ENCODE measurements at places on chromosomes 7 and 10.

DNA sequence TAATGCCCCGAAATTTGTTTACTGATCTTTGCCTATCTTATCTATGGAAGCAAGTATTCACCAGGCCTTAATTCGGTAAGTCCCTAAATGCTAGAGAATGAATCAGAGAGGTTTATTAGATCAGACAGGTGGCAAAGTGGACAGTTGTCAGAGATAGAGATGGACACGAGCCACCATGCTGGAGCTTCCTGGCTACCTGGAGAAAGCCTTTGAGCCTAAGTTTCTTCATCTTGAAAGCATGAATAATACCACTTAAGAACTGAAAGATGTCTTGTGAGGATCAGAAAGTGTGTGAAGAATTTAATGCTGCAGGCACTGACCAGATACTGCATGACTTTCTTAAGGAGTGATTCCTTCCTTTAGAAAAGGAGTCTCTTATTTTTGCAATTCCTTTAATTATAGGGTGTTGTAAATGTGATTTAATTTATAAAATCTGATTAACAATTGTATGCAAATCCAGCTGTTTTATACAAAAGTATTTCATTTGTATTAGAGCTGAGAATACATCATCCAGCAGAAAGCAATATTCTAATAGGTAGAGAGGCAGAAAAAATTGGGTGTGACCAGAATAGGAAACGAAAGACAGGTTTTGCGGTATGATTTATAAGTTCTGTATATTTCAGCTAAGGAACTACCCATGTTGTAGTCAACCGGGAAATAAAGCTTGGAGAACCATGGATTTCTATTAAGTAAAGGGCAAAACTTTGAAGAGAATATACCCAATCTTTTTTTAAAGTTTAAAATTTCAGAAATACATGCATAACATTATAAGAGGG is 82.7 kb downstream of the SMURF1 start:
- no peak for DNase-seq

GRCh38 chr10:10818082-10818481 is 199.6 kb upstream of the CELF2 start:
- DNase-seq, result peak; percentile 48

- no peak for DNase-seq
Measured at GRCh38 chr10:126212738-126213137, 175.5 kb downstream of the ADAM12 start.

GRCh38 chr7:2571409-2571808 is 12.6 kb downstream of the IQCE start:
- no peak for DNase-seq

DNA sequence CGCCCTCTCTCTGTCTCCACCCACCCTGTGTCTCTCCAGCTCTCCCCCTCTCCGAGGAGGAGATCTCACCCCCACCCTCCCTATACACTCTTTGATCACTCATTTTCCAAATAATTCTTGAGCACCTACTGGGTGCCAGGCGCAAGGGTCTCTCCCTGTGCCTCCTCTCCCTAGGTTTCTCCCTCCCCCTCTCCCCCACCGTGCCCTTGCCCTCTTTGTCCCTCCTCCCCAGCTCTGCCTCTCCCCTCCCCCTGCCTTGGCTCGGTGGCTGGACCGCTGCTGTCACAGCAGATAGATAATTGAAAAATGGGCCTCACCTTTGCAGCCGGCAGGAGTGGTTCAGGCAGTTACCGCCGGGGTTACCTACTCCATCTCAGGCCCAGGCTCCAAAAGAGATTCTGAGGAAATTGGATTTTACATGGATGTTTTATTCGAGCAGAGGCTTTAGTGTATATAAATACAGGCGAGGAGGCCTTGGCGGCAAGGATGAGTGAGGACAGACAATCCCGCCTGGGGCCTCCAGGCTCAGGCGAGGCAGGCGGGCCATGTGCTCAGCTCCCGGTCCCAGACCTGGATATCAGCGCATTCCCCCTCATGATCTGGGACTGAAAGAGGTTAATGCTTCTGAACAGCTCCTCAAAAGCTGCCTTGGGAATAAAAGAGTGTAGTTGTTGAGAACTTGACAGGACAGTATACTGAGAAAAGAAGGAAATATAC is 60.8 kb upstream of the BTRC start:
- DNase-seq, result no peak

GRCh38 chr7:50733552-50733951 is 49.1 kb downstream of the GRB10 start:
- DNase-seq, result no peak

DNA sequence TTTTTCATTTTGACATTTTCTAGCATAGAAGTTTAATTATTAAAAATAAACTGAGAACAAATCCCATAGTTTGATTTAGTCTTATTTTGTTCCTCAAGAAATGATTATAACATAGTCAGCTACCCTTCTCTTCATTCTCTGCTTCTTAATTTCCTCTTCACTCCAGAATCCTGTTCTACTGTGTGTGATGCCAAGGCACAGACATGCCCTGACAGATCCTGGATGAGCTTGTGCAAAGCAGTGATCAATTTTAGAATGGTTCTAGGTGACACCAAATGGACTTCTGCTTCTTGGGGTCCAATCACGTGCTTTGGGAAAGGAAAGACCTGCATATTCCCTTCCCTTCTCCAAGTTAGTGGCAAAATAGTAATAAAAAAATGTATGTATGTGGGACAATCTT is 665.6 kb downstream of the MAGI2 start:
- DNase-seq, result no peak
